ENCODE measurements at places on chromosomes 2 and 18. TPM values are rescaled to one million over a fixed set of nuclear protein-coding genes. Genes with fewer than 3 reads are reported as not detected.

GRCh38 chr18:49020621-49021021, 69.9 kb upstream of the SMAD7 start:
- no peaks in the 10 kb centered on the region for H3K27me3 ChIP-seq
- no peaks in the 10 kb centered on the region for H3K4me1 ChIP-seq
- no peak overlapping the region for H3K27ac ChIP-seq

GRCh38 chr18:63843008-63843407, 44.5 kb upstream of the SERPINB2 start:
- no peaks in the 10 kb centered on the region for H3K36me3 ChIP-seq
- H3K27ac ChIP-seq = no peak overlapping the region
- no peak for DNase-seq
- H3K4me1 ChIP-seq = no peaks in the 10 kb centered on the region
- no peak overlapping the region for H3K4me3 ChIP-seq

GRCh38 chr18:60259052-60259681, 113.4 kb downstream of the MC4R start:
- no peaks in the 10 kb centered on the region for H3K27me3 ChIP-seq
- H3K4me3 ChIP-seq = no peak overlapping the region
- DNase-seq = no peak

- no peaks in the 10 kb centered on the region for H3K27me3 ChIP-seq
- peak; percentile 45 for DNase-seq
- no peaks in the 10 kb centered on the region for H3K36me3 ChIP-seq
- H3K4me3 ChIP-seq = no peak overlapping the region
- H3K27ac ChIP-seq = no peak overlapping the region
Observed at GRCh38 chr18:63001861-63002260, 286.5 kb downstream of the PHLPP1 start.

GRCh38 chr18:10846657-10847407, 302.5 kb downstream of the PIEZO2 start:
- no peaks in the 10 kb centered on the region for H3K36me3 ChIP-seq
- H3K27ac ChIP-seq = no peak overlapping the region
- DNase-seq = no peak

DNA sequence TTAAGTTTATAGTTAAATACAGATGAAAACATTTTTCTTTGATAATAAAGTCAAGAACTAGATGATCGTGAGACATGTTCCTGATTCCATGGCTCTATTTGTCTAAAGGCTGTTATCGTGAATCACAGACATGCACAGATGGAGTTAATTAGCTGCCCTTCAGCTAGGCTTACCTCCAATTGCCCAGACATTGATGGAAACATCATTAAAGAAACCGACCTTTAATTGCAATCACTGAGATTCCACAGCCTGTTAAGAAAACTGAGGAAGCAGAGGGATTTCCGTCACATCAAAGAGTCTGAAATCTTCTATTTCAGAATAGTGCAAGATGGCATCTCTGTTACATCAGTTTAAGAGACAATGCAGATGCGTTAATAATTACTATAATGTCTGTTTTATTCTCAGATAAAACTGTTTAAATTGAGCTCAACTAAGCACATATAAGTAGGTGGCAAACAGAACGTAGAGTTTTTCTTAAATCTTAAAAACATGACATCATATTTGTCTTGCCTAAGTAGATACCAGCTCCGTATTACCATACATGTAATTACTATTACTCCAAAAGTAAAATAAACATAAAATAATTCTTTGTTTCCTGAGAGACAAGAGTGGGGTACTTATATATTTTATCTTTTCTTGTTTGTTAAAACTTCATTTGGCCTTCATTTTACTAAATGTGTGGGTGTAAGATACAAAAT, 23.9 kb upstream of the CRACDL start:
- H3K36me3 ChIP-seq = no peaks in the 10 kb centered on the region
- H3K27ac ChIP-seq = no peak overlapping the region
- no peak overlapping the region for H3K4me3 ChIP-seq
- H3K4me1 ChIP-seq = no peaks in the 10 kb centered on the region

- H3K27ac ChIP-seq = no peak overlapping the region
- no peaks in the 10 kb centered on the region for H3K4me1 ChIP-seq
- no peaks in the 10 kb centered on the region for H3K27me3 ChIP-seq
- H3K4me3 ChIP-seq = no peak overlapping the region
- H3K36me3 ChIP-seq = no peaks in the 10 kb centered on the region
Observed at GRCh38 chr2:120383631-120384340, 37.9 kb downstream of the INHBB start.

- no peaks in the 10 kb centered on the region for H3K4me1 ChIP-seq
- no peak overlapping the region for H3K4me3 ChIP-seq
Observed at GRCh38 chr2:177589186-177589585, 196.6 kb downstream of the AGPS start.

DNA sequence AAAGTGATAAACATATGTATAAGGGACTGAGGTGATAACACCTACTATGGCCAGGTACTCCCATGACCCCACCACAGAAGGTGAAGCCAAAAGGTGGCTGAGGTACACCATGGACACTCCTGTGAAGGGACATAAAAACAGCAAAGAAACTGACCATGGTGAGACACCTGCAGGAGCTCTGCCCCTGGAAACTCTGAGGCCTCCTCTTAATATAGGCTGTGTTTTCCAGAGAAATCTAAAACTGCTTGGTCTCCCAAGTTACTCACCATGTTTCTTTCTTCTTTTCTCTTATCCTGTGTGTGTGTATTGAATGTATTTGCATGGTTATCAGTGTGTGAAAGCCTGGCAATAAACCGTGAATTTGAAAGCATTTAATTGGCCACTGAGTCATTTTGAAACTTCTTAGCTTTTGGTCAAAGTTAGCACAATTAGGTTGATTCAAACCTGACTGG, 739.3 kb upstream of the GCFC2 start:
- no peak overlapping the region for H3K27ac ChIP-seq
- DNase-seq = no peak
- H3K4me3 ChIP-seq = no peak overlapping the region
- H3K36me3 ChIP-seq = no peaks in the 10 kb centered on the region
- H3K27me3 ChIP-seq = no peaks in the 10 kb centered on the region

DNA sequence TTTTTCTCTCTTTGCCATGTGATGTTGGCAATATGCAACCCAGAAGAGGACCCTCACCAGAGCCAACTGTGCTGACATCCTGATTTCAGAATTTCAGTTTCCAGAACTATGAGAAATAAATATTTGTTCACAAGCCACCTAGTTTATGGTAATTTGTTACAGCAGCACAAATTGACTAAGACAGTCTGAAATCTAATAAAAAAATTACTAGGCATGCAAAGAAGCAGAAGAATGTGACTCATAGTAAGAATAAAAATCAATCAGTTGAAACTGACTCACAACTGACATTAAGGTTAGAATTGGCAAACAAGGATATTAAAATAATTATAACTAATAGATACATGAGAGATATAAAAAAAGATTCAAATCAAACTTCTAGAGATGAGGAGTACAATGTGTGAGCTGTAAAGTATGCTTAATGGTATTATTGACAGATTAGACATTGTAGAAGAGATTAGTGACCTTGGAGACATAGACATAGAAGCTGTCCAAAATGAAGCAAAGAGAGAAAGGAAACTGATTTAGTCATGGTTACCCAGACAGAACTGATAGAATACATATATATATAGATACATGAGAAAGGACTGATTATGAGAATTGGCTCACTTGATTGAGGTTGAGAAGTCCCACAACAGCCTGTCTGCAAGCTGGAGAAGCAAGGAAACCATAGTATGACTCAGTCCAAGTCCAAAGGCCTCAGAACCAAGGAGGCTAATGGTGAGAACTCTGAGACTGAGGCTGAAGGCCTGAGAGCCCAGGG, 27.8 kb upstream of the TTC39C start:
- H3K27ac ChIP-seq = no peak overlapping the region
- no peak for DNase-seq
- H3K27me3 ChIP-seq = no peaks in the 10 kb centered on the region
- H3K36me3 ChIP-seq = no peaks in the 10 kb centered on the region
- no peaks in the 10 kb centered on the region for H3K4me1 ChIP-seq

DNA sequence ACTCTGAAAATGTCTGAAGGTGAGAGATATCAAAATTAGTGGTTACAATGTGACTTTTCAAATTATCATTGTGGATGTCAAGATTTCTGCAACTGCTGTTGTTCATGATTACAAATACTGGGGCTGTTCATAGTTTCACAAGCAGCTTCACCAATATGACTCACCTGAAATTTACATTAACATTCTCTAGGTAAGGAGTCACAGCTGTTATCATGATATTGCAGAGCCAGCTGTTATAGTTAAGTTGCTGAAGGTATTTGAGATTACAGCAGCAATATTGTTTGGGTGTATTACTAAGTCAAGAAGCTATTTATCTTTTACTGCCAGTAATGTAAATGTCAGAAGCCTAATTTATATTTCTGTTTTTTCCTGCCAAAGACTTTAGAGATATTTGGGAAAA, 140.0 kb downstream of the MC4R start:
- no peak overlapping the region for H3K27ac ChIP-seq
- DNase-seq = no peak
- H3K4me1 ChIP-seq = no peaks in the 10 kb centered on the region
- no peaks in the 10 kb centered on the region for H3K27me3 ChIP-seq
- H3K4me3 ChIP-seq = no peak overlapping the region
- no peaks in the 10 kb centered on the region for H3K36me3 ChIP-seq

DNA sequence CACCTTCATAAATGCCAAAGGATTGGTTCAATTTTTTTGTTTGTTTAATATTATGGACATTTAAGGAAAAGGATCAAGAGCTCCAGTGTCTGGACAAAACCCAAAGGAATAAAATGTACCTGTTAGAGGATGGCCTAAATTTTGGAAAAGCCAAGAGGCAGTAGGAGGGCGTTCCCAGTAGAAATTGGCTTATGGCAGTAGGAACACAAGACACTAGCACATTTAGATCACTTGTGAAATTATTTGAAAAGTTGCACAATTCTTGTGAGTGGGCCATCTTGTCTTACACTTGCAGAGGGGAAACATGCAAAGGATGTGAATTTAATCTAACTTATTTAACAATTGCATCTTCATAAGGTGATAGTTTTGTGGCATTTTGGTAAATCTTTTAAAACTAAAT, 3.2 kb downstream of the BZW1 start:
- H3K4me3 ChIP-seq = no peak overlapping the region
- H3K27me3 ChIP-seq = no peaks in the 10 kb centered on the region
- H3K27ac ChIP-seq = no peak overlapping the region
- DNase-seq = no peak
- no peaks in the 10 kb centered on the region for H3K36me3 ChIP-seq

Gene SAG
- not detected for total RNA-seq

Gene RNF144A
- total RNA-seq = 40.9 TPM

Gene ATOH8
- total RNA-seq = 44.0 TPM

Gene FBXO48
- 1.2 TPM for total RNA-seq

Gene SDC1
- 3.4 TPM for total RNA-seq

Gene SLC4A5
- total RNA-seq = 1.3 TPM

All from adrenal gland (tissue), 19 donors.